ENCODE measurements at places on chromosomes 12 and 14. TPM values are rescaled to one million over a fixed set of nuclear protein-coding genes. Genes with fewer than 3 reads are reported as not detected.
A peak's percentile ranks its signal among the peaks of the same experiment; 100 is the strongest.

DNA sequence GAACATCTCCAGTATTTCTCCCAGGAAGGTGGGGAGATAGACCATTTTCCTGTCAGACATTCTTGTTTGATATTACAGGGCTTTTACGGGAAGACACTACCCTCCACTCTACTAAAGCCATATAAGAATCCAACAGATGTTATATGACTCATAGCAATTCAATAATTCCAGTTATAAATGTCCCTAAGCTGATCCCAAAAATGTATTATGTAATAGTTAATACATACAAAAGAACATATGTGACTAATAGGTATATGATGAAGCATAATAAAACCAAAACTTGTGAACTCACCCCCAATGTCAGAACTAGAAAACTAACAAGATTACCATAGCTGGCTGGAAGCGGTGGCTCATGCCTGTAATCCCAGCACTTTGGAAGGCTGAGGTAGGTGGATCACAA, 84.2 kb downstream of the EFCAB11 start:
- peak; percentile 79 for DNase-seq

The OR6C70 gene
- total RNA-seq = not detected

The ARID2 gene
- total RNA-seq = 23.5 TPM

- DNase-seq = no peak
Observed at GRCh38 chr12:108316176-108317086, 22.7 kb downstream of the CMKLR1 start.

The CACNB3 gene
- total RNA-seq = 10.6 TPM

The RAB15 gene
- 15.7 TPM for total RNA-seq

The HAL gene
- total RNA-seq = 0.18 TPM

DNA sequence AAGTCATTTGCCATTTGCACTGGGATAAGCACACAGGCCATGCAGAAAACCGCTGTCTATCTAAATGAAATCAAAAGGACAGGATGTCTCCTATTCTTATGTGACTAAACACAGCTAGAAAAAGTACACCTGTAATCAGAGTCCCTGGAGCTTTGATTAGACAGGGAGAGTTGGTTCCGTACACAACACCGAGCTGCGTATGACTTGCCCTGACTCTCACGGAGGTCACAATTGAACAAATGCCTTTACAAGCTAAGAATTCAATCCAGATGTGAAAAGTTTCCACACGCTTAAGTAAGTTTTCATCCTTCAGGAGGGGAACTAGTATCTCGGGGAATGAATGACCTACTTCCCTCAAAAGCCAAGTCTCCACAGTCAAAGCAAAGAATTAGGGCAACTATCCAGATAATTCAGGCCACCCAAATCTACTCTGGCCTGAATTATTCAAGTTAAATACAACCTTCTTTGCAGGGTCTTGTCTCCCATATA, 67.5 kb downstream of the RTN1 start:
- DNase-seq = peak; percentile 64

GRCh38 chr12:76346798-76347420, 1.3 kb downstream of the BBS10 start:
- peak; percentile 86 for DNase-seq

DNA sequence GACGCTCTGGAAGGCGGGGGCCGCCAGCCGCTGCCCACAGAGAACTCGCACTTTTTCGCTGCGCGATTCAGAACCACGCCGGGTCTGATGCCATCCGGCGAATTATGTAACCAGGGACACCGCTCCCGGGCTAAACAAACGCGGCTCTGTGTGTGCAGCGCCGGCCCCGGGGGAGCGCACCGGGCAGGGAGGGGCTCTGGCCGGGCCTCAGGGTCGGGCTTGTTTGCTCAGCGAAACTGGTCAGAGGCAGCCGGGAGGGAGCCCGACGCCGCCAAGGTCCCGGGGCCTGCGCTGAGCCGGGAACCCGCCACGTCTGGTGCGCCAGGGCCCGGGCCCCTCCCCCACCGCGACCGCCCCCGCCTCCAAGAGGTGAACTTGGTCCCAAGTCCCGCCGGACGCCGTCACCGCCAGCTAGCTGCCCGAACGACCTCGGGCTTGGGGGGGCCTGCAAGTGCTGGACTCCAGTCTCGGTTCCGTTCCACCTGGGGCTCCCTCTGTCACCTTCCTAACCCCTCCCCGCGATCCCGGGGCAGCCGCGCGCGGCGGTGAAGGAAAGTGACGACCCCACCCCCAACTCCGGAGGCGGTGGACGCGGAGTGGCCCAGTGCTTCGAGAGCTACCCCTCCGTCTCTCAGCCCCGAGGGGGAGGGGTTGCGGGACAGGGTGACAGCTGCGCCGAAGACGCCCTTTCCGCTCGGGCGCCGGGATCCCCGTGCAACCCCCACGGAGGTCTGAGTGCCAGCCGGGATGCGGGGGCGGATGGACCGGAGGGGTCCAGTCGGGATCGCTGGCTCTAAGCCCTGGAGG, 848 bp downstream of the CTDSP2 start:
- peak; percentile 80 for DNase-seq
